ENCODE measurements at places on chromosomes 7 and 10.

- DNase-seq = no peak
Measured at GRCh38 chr10:116567335-116567734, 21.6 kb downstream of the PNLIP start.

DNA sequence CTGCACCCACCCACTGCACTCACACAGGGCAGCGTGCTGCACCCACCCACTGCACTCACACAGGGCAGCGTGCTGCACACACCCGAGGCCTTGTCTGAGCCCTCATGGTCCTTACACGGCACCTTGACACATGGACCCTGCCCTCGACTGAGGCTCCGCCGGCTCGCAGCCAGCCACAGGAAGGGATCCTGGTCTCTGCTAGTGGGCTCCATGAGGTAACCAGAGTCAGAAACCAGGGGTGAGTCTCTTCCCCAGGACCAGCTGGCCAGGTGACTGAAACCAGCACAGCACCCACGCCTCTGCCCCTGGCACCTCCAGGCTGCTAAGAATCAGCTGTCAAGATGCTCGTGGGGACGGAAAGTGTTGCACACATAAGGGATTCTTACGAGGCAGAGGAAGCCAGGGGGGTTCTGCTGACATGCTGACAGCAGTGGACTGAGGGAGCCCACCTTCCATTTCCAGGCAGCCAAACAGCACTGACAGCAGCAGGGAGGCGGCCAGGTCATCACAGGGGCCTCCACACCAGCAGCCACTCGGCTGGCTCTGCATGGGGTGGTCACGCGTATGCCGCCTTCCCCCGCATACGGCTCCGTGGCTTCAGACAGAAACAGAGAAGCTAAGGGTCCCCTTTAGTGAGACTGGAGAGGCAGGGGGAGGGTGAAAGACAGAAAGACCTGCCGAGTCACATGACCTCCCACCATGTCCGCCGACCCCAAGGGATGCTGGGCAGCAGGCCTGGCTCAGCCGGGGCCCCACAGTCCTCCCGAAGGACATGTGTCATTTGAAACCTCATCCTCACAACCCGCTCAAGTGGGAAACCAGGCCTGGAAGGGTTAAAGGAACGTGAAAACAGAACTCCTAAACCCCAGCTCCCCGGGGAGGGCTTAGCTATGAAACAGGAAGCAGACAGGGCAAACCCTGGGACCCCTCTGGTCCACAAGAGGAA is 34.2 kb downstream of the GPER1 start:
- no peak for DNase-seq

DNA sequence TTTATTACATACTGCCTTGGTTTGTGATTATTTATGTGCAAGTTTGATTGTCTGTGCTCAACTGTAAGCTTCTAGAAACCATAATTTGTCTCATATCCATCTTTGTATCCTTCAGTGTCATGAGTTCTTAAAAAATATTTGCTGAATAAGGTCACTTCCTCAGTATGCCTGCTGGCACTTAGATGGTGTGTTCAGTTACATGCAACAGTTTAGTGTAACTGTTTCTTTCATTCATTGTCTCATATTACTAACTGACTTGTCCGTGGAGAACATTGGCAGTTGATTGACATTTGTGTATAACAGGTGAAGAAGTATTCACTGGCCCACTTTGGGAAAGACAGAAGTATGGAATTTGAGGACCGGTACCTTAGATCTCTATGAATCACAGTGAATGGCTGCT is 236.9 kb downstream of the PRKG1 start:
- no peak for DNase-seq

- no peak for DNase-seq
Measured at GRCh38 chr10:80741278-80741677, 203.6 kb downstream of the SH2D4B start.

DNA sequence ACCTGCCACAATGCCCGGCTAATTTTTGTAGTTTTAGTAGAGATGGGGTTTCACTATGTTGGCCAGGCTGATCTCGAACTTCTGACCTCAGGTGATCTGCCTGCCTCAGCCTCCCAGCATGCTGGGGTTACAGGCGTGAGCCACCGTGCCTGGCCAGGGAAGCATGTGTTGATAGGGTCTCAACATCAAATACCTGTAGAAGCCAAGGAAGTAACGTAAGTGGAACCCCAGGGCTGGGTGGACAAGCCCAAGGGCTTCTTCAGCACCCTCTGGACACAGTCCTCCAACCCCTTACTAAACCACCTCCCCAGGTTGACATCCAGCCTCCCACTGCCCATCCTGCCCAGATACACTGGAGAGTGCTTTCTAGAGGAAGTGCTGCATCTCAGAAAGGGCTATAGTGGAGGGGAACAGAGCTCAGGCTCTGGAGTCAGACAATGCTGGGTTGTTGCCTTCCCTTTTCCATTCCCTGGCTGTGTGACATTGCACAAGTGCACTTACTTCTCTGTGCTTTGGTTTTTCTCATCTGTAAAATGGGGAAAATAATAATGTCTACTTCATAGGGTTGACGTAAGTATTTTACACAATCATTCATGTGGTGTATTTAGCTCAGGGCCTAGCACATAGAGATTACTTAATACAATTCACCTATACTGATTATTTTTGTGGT is 73.9 kb upstream of the KAT6B start:
- no peak for DNase-seq

- no peak for DNase-seq
Measured at GRCh38 chr10:114930320-114930719, 7.7 kb upstream of the TRUB1 start.

- DNase-seq = no peak
Measured at GRCh38 chr7:2399848-2400587, 3.4 kb upstream of the CHST12 start.

DNA sequence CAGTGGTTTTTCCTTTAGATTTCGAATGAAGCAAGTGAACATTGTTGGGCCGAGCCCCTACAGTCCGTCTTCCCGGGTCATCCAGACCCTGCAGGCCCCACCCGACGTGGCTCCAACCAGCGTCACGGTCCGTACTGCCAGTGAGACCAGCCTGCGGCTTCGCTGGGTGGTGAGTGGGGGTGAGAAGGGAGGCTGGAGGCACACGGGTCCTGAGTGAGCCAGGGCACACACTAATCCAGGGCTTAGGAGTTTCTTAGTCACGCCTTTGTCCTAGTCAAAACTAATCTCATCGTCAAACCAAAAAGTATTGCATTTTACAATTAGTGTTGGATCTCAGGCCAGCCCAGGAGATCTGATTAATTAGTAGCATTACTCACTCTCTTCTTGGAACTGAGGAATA is 568.8 kb upstream of the FOXK1 start:
- DNase-seq = no peak

GRCh38 chr7:128318691-128319090 is 25.0 kb downstream of the RBM28 start:
- DNase-seq = no peak

GRCh38 chr10:73433538-73433867 is at the start of gene MSS51:
Gene MSS51 (minus strand): TSS chr10:73433561. CDS start chr10:73428284, 5,277 bp downstream.
- DNase-seq = no peak

- DNase-seq = no peak
Measured at GRCh38 chr7:72760602-72761001, 67.4 kb downstream of the TYW1B start.

DNA sequence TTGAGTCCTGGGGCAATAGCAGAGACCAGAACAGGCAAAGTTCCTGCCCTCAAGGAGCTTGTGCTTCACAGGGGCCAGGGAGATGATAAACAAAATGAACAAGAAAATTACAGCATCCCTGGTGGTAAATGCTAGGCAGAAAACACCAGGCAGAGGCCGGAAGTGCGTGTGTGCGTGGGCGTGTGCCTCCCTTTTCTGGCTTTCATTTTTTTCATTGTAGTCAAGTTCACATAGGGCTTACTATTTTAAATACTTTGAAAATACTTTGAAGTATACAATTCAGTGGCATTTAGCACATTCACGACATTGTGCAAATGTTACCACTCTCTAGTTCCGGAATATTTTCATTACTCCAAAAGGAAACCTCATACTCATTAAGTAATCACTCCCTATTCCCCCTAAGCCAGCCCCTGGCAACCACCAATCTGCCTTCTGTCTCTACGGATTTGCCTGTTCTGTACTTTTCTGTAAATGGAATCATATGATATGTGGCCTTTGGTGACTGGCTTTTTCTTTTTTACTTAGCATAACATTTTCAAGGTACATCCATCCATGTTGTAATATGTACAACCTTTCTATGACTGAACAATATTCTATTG is 88.1 kb upstream of the PDCD4 start:
- DNase-seq = peak; percentile 54

- no peak for DNase-seq
Measured at GRCh38 chr7:1085266-1085665, 2.6 kb upstream of the GPER1 start.

- DNase-seq = no peak
Measured at GRCh38 chr7:148242294-148242821, 348.2 kb upstream of the C7orf33 start.

DNA sequence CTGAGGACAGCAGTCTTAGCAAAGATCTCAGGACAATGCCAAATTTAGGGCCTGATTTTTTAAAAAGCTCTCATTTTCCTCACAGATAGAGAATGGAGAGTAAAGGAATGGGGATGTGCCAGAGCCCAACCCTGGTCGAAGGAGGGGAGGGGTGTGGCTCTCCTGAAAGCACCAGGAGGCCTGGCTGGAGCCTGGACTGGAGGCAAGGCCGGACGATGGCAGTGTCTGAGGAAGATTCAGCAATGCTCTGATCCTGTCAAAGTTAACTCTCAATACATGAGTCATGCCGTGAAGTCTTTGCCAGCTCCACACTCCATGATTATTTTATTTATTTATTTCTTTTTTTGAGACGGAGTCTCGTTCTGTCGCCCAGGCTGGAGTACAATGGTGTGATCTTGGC is 108.3 kb downstream of the UPF2 start:
- DNase-seq = no peak

GRCh38 chr7:153081496-153081895 is 321.9 kb downstream of the ACTR3B start:
- no peak for DNase-seq

GRCh38 chr7:148687555-148687954 is 11.1 kb upstream of the CUL1 start:
- no peak for DNase-seq

DNA sequence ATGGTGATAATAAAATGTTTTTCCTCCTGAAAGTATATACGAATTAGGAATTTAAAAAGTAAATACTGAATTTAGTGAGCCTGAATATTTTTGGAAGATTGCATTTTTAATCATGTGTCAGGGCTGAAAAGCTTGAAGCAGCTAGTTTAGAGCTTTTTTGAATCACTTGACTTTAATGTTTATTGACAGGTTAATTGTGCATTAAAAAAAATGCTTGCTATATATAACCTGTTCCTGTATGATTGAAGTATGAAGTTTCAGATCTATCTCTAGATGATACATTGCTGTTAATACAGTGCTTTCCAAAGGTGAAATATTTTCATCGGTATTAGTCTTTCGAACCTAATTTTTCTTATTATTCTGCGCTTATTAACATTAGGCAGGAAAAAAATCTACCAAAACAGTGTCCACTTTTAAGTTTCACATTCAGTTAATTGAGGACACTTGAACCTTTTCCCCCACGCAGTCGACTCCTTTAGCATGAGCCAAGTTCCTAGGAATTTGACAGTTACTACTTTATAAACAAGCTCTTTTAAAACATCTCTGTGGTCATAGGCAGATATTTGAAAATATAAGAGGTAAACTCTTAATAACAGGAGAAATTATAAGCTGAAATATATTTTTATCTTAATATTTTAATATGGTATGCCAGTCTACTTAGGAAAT is 187.1 kb downstream of the MLLT10 start:
- no peak for DNase-seq

DNA sequence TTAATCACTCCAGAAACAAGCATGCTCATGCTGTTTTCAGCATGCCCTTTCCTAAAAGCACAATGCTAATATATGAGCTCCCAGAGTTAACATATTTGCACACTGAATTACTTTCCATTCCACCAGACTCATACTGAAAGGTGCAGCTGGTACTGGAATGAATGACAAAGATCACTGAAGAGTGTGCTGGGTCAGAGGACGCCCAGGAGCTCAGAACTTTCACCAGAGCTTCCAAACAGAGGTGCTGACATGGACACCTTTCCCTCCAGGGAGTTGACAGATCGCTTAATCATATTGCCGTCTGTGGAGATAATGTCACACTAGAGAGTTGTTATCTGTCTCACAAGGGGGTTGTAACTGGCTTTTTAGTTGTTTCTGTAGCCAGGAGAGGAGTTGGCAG is 292.9 kb downstream of the LHFPL3 start:
- no peak for DNase-seq

DNA sequence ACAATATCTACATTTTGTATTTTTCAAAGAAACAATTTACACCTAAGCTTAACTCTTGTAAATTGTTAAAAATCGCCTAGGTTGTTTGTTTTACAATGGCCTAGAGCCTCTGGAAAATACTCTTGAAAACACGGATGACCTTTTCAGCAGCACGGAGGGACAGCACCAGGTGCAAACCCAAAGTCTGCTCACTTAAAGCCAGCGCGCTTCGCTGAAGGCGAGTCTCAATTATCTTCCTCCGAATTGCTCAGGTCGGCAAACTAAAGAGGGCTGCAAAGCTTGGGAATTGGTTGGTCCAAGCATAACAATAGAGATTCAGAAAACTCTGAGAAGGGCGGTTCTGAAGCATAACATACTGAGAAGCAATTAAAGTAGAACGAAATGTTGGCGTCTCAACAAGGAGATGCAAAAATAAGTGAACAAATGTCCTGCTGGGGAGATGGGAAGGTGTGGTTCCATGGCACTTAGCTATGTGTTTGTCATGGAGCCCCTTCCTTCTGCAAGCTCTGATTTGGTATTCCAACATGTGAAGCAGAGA is 139.9 kb upstream of the PITRM1 start:
- no peak for DNase-seq

DNA sequence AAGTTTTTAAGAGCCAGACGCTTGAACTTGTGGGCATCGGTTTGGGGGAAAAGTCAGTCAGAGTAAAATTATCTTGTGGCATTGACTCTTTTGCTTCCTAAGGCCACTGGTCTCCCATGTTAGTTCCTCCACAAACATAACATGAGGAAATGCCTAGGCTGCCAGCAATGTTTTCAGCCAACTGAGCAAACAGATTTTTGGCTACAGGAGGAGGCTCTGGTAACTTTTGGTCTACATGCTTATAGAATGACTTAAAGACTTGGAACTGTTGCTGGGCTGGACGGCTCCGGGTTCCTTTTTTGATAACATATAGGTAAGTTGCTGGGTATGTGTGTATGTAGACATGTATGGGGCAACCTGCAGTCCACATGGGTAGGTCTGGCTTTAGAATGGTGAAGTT is 9.6 kb upstream of the ZNF239 start:
- no peak for DNase-seq

DNA sequence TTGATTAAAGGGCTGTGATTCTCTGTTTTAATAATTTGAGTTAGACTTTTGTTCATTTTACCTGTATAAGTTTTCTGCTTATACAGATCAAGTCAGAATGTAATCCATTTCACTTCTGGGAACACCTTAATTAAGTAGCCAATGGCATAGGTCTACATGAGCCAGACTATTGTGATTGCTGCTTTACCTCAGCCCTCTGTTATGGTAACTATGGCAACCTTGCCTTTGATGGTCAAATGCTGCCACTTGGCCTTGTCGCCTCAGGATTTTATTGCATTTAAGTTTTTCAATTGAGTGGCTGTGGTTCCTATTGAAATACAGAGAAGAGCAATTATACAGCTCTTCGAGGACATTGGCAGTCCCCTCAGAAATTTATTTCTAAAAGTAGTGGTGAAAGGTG is 64.3 kb upstream of the TMEM106B start:
- DNase-seq = no peak
